PC-9 (cell line): ENCODE measurements at places on chromosomes 7 and 10. TPM values are rescaled to one million over a fixed set of nuclear protein-coding genes. Genes with fewer than 3 reads are reported as not detected.

MKI67 gene
- 75.2 and 114 TPM in 2 replicates for total RNA-seq

- no peak overlapping the region for H3K4me3 ChIP-seq
- H3K27ac ChIP-seq, result no peak overlapping the region
- H3K36me3 ChIP-seq, result no peaks in the 10 kb centered on the region
- H3K4me1 ChIP-seq, result peaks cover 10% of the 10 kb centered on the region
- no peak for DNase-seq
Measured at GRCh38 chr7:21371360-21371759, 56.5 kb upstream of the SP4 start.

DNA sequence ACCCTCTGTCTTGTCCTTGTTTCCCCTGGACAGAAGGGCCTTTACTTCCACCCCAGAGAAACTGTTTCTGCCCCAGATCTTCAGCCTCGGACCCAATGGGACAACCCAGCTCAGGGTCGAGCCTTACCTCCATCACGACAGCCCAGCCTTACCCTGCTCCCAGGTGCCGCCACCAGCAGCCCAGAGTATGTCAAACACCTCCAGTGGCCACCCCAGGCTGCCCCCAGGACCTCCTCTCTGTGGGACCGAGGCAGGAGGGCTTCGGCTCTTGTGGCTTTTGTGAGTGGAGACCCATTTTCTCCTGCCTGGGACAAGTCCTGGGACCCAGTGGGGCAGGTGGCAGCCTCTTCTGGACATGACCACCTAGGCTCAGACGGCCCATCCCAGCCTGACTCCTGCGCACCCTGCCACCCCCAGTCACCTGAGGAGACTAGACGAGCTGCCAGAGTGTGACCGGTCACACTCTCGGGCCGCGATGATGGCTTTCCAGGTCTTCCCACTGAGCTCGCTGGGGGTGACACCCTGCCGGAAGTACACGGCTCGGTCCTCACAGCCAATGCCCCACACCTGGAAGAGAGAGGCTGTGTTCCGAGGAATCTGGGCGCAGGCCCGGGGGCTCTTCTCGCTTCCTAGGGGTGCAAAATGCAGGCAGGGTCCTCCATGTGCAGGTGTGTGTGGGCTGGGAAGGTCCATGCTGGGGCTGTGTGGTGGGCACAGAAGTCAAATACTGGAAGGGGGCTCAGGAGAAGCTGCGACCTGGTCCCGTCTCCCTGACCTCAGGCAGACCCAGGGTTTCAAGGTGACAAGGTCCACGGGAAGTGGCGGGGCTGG lies 15.5 kb downstream of the TECPR1 start:
- no peak overlapping the region for H3K4me3 ChIP-seq
- no peak for DNase-seq
- no peak overlapping the region for H3K27ac ChIP-seq
- no peaks in the 10 kb centered on the region for H3K36me3 ChIP-seq
- H3K27me3 ChIP-seq, result no peaks in the 10 kb centered on the region

DNA sequence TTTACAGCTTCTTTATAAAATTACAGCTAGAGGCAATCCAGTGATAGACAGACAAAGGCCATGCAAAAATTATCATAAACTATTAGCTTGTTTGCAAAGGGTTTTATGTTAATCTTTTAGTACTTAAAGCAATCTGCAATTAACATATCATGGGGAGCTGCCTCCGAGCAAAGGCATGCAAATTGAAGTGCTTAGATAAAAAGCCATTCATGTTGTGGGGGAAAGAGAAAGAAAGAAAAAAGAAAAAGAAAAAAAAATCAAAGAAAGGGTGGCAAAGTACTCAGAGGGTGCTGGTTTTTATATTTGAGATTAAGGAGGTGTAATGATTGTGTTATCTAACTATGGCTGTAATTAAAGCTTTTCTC lies 799.5 kb downstream of the LRMDA start:
- no peaks in the 10 kb centered on the region for H3K27me3 ChIP-seq
- H3K4me3 ChIP-seq, result no peak overlapping the region
- DNase-seq, result no peak
- H3K27ac ChIP-seq, result no peak overlapping the region
- no peaks in the 10 kb centered on the region for H3K36me3 ChIP-seq
